ENCODE measurements at places on chromosomes 11 and 22. TPM values are rescaled to one million over a fixed set of nuclear protein-coding genes. Genes with fewer than 3 reads are reported as not detected.

Gene SDHAF2
- total RNA-seq, result 125 TPM

DNA sequence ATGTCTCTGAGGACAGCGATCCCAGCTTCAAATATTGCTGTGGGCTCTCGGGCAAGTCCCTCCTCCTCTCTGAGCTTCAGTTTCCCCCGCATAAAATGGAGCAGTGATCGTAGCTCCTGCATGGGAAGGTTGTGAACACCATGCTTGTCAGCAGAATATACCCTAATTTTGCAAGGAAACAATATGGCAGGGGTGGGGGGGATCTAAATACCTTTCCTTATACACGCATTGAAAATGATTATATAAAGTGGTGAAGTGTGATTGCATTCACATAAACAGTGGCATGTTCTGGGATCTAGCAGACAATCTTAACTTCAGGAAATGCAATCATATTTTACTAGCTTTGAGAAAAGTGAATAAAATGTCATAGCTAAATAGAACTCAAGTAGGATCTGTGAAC, 24.0 kb upstream of the RTN4R start:
- peaks cover 30% of the 10 kb centered on the region for H3K27me3 ChIP-seq
- H3K27ac ChIP-seq, result no peak overlapping the region
- H3K4me3 ChIP-seq, result no peak overlapping the region
- no peaks in the 10 kb centered on the region for H3K36me3 ChIP-seq

Gene MS4A4E
- total RNA-seq, result 2.4 TPM

Gene ALDH3B1
- 22.3 TPM for total RNA-seq

Data from stomach (tissue), 19 donors.